ENCODE measurements at places on chromosomes 12 and 14.

GRCh38 chr12:91326058-91327027, 143.7 kb upstream of the DCN start:
- peak; percentile 77 for DNase-seq

GRCh38 chr14:24327303-24327702, 7.6 kb downstream of the ADCY4 start:
- DNase-seq = no peak

- DNase-seq = no peak
Observed at GRCh38 chr12:1272142-1272541, 281.1 kb downstream of the ERC1 start.

- peak; percentile 91 for DNase-seq
Observed at GRCh38 chr12:94832780-94833681, 170.5 kb downstream of the NDUFA12 start.

DNA sequence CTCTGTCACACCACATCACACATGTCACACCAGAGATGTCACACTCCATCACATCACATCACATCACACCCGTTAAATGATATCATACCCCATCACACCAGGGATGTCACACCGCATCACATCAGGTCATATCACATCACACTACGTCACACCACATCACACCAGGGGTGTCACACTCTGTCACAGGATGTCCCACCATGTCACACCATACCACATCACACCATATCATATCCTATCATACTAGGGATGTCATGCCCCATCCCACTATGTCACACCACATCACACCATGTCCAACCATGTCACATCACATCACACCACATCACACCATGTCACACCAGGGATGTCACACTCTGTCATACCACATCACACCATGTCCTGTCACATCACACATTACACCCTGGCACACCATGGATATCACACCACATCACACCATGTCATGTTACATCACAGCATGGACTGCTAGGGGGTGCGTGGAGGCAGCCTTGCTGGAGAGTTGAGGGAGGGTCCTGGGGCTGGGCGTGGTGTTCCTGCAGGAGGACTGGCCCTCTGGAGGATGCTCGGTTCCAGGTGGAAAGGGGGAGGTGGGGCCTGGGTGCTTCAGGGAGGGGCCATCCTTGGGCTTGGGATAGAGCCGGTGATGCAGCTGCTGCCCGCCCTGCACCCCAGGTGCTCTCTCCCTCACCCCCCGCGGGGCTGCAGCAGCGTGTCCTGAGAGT, 134.6 kb downstream of the TMEM121 start:
- no peak for DNase-seq

GRCh38 chr12:15706010-15706676, 83.0 kb downstream of the EPS8 start:
- DNase-seq = no peak

- DNase-seq = no peak
Observed at GRCh38 chr14:69481815-69482568, 2.5 kb upstream of the PLEKHD1 start.

DNA sequence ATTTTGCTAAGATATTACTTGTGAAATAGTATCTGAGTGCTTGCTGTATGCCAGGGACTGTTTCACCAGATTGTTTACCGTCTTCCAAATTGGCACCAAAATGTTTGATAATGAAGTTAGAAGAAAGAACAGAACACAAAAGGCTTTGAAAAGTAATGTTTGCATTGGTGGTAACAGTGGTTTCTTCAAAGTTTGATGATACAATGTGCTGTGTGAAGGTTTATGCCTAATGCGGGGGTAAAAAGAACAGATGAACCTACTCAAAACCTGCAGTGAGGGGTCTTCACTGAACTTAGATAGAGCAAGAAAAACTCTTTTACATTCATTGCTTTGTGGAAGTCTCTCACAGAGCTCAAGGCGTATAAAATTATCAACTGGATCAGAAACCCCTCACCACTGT, 76.2 kb downstream of the PRKCH start:
- no peak for DNase-seq

DNA sequence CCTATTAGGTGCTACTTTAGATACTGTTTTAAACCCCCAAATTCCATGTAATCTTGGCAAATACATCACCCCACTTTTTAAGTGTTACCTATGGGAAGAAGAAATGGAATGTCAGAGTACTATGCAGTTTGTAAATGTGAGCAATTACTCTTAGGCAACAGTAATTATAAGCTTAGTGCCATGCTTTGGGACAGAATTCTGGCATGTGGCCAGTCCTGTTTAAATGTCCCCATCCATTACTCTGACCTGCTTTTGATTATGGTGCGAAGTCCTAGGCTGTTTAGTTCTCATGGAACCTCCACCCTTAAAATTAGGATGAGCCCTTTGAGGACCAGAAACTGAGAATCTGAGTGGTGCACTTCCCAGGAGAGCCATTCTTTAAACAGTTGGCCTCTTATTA, 321.4 kb upstream of the RGS6 start:
- DNase-seq = no peak

Data from fibroblast of upper back skin (primary cell).